Stimulated activated CD8-positive, alpha-beta memory T cell treated with anti-CD3 and anti-CD28 coated beads, Interleukin-15, amount 100 ng/mL, for 24 hours (primary cell): ENCODE measurements at places on chromosomes 12 and 14.

DNA sequence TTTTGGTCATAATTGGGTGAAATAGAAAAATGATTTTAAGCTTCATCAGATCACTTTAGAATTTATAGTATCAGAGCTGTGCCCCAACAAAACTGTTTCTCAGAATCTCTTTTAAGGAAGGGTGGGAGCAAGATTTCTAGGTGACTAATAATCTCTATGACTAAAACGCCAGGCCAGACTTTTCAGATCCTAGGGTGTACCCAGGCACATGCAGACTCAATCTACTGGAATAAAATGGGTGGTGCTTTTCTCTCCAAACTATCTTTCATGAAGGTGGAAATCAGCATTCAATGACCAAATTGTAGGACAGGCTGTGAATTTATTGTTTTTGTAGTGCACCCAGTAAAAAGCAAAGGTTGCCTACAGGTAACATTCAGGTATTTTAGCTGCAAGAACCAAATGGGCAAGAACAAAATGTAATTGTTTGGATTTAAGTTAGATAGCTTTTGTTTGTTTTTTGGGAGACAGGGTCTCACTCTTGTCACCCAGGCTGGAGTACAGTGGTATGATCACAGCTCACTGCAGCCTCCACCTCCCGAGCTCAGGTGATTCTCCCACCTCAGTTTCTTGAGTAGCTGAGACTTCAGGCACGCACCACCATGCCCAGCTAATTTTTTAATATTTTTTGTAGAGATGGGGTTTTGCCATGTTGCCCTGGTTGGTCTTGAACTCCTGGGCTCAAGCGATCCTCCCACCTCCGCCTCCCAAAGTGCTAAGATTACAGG, 49.5 kb downstream of the PPP2R5C start:
- no peak for DNase-seq

- DNase-seq: no peak
Observed at GRCh38 chr12:108386709-108387360, 47.7 kb upstream of the CMKLR1 start.

DNA sequence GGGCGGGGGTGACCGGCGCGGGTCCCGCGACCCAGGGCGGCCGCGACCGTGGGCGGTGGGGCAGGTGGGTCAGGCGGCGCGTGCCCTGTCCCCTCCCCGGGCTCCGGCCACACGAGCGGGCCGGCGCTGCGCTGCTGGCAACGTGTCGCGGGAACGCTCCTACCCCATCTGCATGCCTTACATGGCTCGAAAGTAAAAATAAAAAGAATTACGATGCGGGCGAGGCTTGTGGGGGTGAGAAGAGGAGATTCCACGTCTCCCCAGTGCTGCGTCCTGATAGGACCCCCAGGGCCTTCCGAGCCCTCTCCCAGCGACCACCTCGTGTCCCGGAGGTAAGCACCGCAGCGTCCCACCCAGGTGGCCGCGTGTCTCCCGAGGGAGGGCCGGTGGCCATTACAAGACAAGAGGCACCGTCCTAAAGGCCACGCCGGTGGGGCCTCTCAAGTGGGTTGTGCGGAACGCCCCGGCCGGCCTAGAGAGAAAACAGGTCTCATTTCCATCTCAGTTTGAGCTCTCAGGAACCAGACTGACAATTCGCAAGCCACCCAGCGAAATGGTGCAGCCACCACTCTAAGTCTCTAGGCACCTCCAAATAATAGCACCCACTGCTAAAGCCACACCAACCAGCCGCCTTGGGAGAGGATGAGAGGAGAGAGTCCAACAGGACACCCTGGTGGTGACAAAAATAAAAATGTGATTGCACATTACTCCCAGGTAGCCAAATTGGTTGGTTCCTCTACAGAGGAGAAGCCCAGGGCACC, 612 bp upstream of the FOXN3 start:
- no peak for DNase-seq

GRCh38 chr12:67786086-67786485, 137.5 kb downstream of the DYRK2 start:
- DNase-seq: no peak

DNA sequence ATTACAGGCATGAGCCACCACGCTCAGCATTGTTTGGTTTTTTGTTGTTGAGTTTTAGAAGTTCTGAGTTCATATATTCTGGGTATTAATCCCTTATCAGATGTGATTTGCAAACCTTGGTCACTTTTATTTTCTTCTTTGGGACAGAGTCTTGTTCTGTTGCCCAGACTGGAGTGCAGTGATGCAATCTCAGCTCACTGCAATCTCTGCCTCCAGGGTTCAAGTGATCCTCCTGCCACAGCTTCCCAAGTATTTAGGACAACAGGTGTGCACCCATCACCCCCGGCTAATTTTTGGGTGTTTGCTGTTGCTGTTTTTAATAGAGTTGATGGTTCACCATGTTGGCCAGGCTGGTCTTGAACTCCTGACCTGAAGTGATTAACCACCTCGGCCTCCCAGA, 11.8 kb downstream of the USP30 start:
- no peak for DNase-seq

DNA sequence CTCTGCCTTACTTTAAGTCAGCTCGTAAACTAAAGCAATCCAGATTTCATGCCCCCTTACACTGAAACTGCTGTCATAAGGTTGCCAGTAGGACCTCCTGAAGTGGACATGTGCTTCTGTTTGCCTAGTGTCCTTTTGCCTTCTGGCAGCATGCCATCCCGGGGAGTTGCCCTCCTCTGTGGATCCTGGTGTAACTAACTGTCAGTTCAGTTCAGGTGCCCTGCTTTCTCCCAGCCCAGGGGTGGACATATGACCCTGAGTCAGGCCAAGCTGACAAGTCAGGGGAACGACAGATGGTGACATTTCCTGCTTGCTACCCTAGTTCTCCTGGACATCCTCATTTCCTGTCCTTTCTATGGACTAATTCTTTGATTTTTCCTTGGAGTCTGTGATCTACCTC, 25.6 kb downstream of the AKAP6 start:
- DNase-seq: no peak

DNA sequence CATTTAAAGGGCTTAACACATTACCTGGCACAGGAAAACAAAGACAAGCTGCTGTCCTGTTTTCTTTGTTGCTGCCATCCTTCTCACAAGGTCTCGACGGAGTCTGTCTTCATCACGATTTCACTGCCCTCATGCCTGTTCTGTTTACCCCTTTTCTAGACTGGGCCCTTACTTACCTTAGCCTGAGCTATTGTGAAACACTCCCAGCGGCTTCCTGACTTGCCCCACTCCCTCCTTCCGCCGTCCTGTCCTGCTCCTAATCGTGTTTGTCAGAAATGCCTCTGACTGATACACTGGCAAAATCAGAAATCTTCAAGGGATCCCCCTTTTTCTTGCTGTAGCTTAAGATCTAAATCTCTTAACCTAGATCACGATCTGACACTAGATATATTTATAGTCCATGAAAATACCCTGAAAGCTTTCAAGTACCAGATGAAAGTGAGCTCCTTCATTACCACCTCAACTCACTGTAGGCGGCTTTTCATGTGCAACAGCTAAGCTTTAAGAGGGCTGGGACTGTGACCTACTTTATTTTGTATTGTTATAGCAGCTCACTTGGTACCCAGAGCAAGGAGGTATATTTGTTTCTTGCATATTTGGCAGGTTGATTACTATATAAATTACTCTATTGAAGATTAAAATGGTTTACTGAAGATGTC, 32.1 kb downstream of the TECPR2 start:
- no peak for DNase-seq

GRCh38 chr14:76675046-76675445, 86.2 kb upstream of the VASH1 start:
- DNase-seq: no peak

DNA sequence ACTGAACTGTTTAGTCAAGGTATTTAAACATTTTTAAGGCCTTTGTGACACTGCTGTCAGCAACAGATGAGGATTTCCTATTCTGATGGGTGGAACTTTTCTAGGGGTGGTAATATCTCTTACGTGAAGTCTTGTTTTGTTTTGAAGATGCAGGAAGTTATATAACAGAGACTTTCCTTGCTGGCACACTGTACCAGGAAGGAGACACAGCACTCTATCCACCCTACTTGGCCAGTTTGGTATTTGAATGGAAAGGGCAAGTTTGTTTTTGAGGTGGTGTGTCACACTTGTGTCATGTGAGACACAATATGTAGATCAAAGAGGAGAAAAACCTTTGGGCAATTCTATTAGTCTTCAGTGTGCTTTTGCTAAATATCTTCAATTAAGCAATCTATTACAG, 51.6 kb upstream of the SRP54 start:
- no peak for DNase-seq

DNA sequence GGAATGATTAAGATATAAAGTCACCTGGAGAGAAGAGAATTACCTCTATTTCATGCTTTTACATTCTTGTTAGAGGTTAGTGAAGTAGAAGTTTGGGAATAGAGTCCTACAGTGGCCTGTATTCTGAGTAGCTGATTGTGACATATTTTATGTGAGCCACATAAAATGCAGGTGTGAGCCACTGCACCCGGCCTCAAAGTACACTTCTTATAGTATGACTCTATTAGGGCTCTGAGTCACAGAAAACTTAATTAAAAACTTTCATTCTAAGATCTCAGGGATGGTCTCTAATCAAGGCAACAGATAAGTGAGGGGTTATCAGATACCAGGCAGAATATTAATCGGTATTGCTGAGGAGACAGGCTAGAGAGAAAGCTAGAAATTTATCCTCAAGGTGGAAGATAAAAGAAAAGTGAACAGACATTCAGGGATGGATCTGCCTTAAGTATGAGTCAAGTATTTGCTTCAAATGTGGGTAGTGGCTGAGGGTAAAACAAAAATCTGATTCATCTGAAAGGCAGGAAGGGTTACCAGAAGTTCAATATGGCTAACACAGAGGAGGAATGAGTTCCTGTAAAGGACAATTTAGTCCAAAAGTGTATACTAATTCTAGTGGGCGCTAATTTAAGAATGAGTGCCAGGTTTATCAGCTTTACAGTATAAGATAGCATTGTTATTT, 5.5 kb upstream of the G2E3 start:
- no peak for DNase-seq

DNA sequence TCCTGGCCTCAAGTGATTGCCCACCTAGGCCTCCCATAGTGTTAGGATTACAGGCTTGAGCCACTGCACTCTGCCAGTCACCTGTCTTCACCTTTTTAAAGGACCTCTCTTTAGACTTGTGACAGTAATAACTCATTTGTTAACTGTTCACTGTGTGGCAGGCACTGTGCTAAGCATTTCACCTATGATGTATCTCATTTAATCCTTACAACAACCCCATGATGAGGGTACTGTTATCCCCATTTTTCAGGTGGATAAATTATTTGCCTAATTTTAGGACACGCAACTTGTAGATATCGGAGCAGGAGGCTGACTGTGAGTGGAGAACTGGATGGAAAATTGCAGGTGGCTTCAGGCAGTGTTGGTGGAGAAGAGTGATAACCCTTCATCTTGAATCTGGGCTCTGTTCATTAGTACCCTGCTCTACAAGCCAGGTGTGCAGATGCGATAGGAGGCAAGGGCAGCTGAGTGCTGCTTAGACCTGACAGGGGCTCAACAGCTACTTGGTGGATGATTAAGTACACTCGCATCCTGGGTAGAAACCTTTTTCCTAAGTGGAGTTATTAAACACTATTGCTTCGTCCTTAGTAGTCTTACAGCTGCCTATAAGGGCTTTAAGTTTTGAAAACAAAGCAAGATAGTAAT, 2.7 kb downstream of the TCTN1 start:
- no peak for DNase-seq

DNA sequence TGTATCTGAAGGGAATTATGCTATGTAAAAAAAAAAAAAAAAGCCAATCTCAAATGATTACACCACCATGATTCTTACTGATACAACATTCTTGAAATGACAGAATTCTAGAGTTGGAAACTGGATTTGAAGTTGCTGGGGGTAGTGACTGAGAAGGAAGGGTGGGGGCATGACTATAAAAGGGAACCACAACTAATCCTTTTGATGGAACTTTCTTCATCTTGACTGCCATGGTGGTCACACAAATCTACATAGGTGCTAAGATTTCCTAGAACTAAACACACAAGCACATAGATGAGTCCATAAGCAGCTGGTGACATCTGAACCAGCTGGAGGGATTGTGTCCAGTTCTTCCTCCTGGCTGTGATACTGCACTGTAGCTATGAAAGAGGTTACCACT, 51.4 kb downstream of the CLMN start:
- no peak for DNase-seq

GRCh38 chr14:22598896-22599244, 770 bp downstream of the ABHD4 start:
- DNase-seq: no peak

DNA sequence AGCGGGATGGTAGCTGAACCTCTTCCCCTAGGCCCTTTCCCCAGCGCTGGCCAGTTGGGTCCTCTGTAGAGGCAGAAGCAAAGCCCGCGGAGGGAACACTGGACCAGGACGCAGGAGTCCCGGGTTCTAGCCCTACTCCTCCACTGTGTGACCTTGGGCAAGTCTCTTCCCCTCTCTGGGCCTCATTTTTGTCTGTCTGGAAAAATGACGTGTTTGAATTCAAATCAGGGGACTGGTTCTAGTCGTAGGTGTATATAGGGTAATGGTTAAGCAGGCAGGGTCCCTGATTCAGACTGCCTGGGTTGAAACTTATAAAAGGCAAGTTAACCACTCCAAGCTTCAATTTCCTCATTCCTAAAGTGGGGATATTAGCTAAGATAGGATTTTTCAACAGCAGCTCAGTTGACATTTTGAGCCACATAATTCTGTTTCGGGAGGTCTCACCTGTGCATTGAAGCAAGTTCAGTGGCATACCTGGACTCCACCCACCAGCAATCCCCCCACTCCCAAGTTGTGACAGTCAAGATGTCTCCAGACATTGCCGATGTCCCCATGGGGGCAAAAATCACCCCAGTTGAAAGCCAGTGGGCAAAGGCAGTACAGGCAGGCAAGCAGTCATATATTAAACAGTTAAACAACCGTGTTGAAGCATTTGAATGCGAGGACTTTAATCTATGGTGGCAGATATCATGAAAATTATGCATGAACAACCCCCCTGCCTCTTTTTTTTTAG, 899 bp downstream of the TPCN1 start:
- DNase-seq: no peak

DNA sequence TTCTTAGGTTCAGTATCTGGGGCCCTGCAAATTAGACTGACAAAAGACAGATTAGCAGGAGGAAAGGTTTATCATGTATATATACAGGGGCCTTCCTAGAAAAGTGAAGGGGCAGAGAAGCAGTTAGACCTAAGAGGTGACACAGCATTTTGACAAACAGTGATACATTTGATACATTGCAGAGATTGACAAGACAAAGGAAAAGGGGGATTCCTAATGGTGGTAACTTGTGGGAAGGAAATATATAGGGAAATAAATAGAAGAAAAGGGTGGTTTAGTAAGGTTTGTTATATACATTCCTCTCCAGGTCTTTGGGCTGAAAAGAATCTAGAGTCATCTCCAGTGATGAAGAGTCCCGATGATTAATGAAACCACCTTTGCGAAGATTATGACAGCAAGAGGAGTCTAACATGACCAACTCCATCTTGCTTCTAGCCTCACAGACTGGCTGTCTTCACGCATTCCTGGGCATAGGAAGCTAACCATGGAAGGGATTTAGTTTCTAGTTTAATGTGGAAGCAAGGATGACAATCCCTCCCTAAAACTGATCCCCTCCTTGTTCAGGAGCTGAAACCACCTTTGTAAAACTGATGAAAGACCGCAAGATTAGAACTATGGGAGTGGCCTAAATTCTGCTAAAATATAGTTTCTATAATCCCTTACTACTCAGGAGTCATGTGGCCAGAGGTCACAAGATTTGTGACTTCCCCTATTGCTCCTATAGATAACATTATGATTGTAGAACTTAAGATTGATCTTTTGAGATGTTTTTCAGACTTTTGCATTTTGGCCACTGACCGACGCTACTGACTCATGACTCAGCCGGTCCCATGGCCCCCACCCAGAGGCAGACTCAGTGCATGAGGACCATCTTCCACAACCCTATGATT, 31.1 kb upstream of the CPM start:
- no peak for DNase-seq
